ENCODE measurements at places on chromosomes 13 and 19.

- no peak for DNase-seq
Measured at GRCh38 chr19:43667126-43667875, 2.7 kb downstream of the PLAUR start.

GRCh38 chr13:65881561-65882155 is 1348.5 kb downstream of the PCDH9 start:
- DNase-seq = no peak

GRCh38 chr13:99797691-99798090 is 173.9 kb downstream of the ZIC5 start:
- no peak for DNase-seq

DNA sequence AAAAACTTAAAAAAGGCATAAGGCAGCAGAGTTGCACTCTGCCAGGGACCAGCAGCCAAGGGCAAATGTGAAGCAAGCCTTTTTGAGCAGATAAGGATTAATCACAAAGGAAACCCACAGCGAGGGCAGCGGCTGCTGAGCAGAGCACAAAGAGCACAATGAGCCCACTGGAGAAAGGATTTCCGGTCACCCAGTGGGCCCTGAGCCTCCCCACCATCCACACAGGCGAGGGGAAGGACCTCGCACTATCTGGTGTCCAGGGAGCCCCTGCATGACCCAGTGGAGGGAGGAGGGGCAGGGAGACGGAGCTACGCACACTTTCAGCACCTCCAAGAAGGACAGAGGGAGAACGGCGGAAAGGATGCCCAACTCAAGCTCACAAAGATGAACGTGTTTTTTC is 40.0 kb downstream of the COL4A1 start:
- DNase-seq = no peak

DNA sequence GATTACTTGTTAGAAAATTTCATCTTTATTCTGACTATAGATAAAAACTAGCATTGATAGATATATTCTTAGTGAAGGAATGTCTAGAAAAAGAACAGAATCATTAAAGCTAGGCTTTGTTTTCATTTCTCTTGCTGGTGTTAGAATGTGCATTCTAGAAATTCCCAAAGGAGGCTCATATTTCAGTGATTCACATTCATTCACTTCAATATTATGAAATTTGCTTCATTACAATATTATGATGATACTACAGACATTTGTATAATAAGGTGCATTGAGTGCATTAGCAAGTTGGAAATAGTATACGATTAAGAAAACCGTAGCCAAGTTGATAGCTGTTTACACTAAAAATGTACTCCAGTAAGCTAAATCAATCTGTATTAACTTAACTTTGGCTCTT is 70.7 kb upstream of the MYCBP2 start:
- no peak for DNase-seq

- DNase-seq = no peak
Measured at GRCh38 chr19:49554701-49555181, 25.6 kb downstream of the NOSIP start.

DNA sequence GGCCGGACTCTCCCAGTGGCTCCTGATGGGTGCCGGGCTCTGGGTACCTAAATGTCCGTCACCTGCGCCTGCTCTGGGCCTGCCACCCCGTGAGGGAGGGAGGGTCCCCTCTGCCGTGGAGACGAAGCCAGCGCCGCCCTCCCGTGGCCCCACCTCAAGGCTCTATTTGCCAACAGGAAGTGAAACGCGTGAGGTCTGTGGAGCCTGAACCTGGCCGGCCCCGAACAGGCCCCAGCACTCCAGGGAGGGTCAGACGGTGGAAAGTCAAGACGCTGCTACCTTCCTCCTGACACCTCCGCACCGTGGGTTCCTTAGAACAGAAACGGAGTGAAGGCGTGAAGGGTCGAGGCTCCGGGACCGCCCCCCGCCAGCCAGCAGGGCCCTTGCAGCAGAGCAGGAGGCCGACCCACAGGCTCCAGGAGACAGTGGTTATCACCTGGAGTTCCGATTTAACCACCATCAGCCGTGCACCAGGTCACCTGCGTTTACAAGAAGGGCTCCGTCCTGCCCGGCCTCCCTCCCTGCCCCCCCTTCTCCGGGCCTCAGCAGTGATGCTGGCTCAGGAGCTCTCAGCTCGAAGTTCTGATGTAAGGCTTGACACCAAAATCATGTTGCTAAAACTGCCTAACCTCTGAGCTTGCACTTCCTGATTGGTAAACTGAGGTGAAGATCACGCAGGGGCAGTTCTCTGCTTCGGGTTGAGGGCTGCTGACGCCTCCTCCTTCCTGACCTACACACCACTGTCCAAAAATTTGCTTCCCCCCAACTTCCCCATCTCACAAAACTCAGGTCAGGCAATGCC is 50.9 kb upstream of the C13orf46 start:
- DNase-seq = no peak

DNA sequence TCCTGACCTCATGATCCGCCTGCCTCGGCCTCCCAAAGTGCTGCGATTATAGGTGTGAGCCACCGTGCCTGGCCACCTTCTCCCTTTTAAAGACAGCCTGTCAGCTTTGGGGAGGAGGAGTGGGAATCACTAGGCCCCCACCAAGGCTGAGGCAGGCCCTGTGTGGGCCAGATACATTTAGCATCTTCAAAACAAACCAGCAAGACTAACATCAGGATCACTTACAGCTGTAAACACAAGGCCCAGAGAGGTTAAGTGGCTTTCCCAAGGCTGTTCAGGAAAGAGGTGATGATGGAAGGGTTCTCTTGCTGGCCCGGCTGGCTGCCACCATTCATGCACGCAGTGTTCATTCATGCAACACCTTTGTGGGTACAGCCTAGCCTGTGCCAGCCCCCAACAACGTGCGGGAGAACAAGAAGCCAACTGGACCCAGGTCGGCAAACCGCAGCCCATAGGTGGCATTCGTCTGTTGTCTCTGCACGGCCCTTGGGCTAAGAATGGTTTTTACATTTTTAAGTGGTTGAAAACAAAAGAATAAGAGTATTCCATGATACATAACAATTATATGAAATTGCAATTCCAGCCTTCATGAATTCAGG is 23.0 kb downstream of the IER2 start:
- DNase-seq = no peak

DNA sequence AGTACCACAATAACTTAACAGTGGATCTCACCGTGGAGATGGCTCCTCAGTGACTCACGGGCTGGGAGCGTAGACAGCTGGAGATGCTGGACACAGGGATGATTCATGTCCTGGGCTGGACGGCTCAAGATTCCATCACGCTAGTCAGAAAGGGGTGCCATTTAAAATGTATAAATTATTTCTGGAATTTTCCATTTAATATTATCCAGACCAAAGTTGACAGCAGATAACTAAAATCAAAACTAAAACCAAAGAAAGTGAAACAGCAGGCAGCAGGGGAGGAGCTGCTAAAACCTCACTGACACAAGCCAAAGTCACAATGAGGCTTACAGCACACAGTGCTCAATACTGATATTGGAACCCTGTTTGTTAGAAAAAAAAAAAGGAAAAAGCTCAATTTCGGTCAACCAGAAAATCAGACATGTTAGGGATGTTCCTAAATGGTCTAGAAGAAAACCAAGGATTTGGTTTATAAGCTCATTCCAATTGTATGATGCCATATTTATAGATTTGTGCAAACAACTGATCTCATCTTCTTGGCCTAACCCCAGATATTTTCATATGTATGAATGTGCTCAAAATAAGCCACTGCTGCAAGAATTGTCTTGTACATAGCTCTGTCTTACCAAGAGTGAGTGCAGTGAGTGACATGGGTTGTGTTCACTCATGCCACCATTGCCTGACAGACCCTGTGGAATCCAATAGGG is 111.8 kb downstream of the SACS start:
- DNase-seq = no peak

DNA sequence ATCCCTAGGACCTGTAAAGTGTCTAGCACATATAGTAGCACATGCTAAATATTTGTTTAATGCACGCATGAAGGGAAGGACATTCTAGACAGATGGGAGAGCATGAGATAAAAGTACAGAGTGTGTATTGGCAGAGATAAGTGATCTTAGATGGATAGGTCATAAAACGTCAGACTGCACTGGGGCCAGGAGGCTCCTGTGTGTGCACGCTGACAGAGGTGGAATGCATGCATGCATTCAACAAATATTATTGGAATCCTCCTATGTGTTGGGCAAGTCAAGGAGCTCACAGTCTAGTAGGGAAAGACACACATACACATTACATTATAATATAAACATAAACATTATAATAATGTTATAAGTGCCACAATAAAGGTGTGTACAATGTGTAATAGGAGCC is 73.3 kb downstream of the FGF9 start:
- DNase-seq = no peak

- DNase-seq = no peak
Measured at GRCh38 chr19:46878613-46879375, 18.0 kb downstream of the ARHGAP35 start.

GRCh38 chr19:16342002-16342715 is 17.5 kb downstream of the KLF2 start:
- DNase-seq = no peak

DNA sequence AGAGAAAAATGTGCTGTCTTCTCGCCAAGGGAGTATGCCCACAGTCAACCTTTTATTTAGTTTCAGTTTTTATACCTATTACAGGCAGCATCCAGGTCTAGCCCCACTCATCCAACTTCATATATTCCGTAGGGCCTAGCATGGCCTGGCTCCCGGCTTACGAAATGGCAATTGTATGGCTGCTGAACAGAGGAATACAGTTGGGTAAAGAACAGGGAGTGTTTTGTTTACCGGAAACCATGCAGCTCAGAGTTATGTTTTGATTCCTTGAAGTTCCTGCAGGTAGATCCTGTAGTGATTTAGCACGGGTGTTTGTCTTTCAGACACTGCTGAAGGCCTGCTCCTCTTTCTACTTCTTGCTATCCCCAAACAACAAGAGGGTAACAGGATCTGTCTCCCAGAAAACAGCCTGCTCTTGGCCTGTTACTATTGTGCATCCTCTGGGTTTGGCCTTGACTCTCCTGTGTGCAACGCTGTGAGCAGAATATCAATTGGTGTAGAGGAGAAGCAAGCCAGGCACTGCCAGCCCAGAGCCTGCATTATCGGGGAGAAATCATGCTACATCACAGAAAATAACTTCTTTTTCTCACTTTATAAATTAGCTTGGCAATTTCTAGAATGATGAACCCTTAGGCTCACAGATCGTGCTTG is 32.4 kb downstream of the OLFM4 start:
- DNase-seq = no peak

- DNase-seq = no peak
Measured at GRCh38 chr13:83780227-83780626, 102.0 kb downstream of the SLITRK1 start.

DNA sequence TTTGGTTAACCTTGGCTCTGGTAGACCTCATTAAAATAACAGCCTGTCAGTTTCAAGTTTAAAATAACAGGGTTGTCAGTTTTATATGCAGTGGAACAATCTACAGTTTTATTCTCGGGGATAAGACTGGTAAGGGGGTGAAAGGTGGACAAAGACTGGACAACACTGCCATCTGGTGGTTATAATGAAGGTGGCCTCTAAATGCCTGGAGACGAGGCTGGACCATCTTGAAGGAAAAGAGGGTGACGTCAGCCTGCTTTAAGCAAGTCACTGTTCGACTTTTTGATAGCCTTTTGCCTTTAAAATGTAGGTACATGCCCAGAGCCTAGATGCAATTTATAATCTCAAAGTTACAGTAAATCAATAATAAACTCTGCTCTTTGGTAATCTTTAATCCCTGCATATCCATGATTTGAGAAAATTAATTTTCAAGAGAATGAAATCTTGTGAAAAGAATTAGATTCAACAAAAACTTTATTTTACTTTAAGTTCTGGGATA is 117.0 kb downstream of the DCT start:
- peak; percentile 67 for DNase-seq

GRCh38 chr19:18776736-18777135 is 14.4 kb downstream of the COMP start:
- DNase-seq = no peak

GRCh38 chr19:1435378-1435989 is 2.7 kb upstream of the RPS15 start:
- DNase-seq = no peak

- peak; percentile 92 for DNase-seq
Measured at GRCh38 chr19:677201-677600, 1.0 kb downstream of the FSTL3 start.

DNA sequence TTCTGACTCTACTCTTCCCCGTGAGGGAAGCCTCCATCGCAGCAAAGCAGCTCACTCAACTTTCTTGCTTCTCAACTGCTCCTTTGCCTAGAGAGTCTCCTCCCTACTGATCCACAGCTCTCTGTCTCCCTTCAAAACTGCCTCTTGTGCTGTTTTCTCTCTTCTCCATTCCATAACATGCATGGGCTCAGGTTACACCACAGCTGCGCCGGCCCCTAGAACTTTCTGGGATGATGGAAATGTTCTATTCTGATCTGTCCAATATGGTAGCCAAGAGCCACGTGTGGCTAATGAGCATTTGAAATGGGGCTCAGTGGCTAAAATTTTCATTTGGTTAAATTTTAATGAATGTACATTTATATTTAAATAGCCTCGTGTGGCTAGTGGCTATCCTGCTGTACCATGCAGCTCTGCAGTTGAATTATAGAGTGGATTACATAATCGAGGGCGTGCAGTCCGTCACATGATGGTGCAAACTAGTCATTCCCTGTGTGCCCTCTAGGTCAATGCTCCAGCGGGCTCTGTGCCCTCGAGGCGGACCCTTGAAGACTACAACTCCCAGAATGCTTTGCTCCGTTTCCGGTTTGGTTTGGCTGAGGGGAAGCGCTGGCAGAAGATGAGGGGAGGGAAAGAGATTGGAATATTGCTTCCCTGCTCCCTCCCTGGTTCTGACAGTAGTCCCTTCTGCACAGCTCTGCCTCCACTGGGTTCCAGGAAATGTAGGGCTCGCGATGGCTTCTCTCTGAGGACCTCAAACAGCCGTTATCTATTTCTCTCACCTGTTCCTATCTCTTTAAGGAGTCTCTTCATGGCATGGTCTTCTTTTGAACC is 109.8 kb downstream of the CACNA1A start:
- DNase-seq = no peak

DNA sequence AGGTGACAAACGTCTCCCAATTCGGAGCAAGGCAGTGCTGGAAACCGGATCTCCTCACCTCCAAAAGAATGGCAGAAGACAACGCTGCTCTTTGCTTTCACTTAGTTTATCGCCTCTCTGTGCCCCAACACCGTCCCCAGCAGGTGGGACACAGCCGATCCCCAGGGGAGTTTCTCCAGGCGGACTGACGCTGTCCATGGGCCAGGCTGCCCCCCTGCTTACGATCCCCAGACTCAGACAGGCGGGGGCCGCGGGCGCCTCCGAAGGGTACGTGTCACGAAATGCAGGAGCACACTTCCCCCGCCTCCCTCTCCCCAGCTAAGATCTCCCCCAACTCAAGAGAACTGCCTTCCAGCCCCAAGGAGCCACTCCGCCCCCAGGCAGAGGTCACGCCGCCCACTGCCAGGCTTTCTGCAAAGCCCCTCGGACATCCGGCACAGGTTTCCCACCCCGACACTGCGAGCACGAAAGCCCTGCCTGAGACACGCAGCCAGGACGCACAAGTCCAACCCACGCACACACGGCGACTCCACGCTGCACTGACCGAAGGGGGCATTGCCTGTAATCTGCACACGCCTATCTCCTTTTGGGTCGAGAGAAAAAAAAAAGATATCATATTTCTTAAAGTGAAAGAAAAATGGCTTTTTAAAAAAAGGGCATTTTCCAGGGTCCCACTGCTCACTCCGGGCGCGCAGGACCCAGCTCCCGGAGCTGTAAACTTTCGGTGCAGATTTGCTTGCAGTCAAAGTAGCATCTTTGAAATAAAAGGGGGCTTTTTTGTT is 2.0 kb downstream of the SPRY2 start:
- peak; percentile 67 for DNase-seq

Measured in PC-9 (cell line).